Stimulated activated CD8-positive, alpha-beta memory T cell treated with anti-CD3 and anti-CD28 coated beads, Interleukin-2, amount 100 ng/mL, for 48 hours (primary cell): ENCODE measurements at places on chromosomes 6 and 20.

DNA sequence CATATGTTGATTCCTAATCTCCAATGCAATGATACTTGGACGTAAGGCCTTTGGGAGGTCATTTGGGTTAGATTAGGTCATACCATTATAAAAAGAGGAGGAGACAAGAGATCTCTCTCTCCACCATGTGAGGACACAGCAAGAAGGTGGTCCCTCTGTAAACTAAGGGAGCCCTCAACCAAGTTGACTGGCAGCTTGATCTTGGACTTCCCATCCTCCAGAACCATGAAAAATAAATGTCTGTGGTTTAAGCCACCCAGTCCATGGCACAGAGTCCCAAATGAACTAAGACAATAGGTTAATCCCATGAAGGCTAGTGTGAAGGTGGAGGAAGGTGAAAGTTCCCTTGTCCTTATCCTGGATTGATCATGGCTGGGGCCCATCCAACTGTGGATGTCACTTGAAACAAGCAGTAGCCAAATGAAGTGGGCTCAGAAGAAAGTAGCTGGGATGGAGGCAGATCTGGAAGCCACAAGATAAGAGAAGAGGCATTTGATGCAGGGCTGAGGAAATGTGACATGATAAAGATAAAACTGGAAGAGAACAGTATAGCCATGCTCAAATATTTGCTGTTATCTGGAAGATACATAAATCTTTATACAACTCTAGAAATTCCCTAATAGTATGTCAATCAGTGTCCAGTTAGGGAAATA, 99.9 kb downstream of the BANF2 start:
- no peak for DNase-seq

DNA sequence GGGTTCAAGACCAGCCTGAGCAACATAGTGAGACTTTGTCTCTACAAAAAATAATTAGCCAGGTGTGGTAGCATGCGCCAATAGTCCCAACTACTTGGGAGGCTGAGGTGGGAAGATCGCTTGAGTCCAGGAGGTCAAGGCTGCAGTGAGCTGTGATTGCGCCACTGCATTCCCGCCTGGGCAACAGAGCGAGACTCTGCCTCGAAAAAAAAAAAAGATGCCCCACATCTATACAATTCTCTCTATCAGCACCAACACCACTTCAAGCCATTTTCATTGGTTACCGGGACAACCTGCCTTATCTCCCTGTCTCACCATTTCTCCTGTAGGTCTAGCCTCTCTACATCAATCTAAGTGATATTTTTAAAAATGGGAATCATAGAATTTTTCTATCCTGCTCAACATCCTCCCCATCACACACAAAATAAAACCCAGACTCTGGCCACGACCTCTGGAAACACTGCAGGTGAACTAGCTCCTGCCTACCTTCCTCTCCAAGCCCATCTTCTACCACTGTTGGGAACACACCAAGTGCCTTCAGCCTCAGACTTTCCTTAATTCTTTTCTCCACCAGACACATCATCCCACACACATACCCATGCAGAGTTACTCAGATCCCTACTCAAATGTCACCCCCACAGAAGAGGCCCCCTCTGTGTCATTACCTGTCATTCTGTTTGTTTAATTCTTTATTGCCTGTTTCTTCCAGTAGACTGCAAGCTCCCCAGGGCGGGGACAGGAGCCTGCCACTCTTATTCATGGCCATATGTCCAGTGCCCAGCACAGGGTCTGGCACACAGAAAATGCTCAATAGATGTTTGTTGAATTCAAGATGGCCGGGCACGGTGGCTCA, 9.6 kb upstream of the PLTP start:
- no peak for DNase-seq

DNA sequence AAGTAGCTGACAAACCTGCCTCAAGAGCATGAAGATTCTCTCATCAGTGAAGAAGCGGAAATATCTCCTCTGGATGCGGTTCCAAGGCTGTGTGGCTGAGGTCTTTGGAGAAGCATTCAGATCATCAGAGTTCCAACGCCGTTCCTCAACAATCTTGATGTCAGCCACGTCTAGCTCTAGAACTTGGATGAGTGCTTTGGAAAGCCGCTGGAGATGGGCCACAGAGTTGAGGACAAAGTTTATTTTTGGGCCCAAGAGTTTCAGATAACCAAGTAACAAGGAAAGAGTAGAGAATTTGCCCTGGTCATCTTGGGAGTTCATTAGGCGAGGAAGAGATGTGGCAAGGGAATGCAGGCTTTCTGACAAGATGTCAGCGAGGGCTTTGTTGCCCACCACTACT, 20.9 kb downstream of the TTI1 start:
- DNase-seq = no peak

- no peak for DNase-seq
Observed at GRCh38 chr6:90284236-90285041, 12.2 kb downstream of the BACH2 start.

- no peak for DNase-seq
Observed at GRCh38 chr6:135244805-135245204, 63.7 kb downstream of the MYB start.

DNA sequence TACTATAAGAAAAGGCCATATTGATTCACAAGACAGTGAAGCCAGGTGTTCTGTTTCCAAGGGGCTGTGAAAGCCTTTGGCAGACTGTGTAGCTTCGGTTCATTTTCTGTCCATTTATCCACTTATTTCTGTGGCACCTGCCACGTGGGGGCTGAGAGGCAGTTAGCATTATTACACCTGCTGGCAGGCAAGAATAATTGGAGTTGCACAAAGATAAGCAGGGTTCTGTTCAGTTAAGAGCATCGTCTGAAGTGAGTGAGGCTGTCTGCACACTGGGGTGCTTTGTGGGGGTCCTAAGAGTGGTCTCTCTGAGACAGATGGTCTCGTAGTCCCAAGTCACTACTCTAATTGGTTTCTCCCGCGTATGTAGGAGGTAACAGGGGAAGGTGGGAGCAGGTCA, 60.6 kb upstream of the CCN6 start:
- no peak for DNase-seq

- DNase-seq = no peak
Observed at GRCh38 chr6:155411154-155412052, 44.2 kb downstream of the NOX3 start.

DNA sequence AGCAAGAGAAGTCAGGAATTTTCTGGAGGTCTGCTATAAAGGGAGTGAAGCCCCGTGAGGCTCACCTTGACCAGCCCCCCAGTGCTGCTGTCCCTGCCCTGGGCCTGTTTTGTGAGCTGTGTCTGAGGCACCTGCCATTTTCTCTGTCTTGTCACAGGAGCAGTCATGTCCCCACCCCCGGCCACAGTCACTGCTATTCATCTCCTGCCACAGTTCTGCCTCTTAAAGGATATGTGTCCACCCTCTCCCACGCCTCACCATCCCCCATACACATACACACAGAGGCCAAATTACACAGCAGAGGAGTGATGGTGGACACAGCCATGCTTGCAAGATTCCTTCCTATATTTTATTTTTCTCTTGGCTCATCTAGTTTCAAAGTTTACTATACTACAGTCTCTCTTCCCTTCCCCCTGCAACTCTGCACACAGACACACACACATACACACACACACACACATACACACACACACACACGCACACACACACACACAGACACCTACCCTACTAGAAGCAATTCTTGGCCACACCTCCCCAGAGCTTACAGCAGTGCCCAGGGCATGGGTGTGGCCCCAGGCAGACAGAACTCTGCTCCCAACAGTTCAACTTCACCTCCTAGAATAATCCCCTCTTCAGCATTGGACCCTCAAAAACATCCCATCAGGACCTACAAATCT, 68.7 kb upstream of the TAB2 start:
- DNase-seq = no peak

- DNase-seq = no peak
Observed at GRCh38 chr6:84227044-84227433, 404 bp downstream of the CEP162 start.

DNA sequence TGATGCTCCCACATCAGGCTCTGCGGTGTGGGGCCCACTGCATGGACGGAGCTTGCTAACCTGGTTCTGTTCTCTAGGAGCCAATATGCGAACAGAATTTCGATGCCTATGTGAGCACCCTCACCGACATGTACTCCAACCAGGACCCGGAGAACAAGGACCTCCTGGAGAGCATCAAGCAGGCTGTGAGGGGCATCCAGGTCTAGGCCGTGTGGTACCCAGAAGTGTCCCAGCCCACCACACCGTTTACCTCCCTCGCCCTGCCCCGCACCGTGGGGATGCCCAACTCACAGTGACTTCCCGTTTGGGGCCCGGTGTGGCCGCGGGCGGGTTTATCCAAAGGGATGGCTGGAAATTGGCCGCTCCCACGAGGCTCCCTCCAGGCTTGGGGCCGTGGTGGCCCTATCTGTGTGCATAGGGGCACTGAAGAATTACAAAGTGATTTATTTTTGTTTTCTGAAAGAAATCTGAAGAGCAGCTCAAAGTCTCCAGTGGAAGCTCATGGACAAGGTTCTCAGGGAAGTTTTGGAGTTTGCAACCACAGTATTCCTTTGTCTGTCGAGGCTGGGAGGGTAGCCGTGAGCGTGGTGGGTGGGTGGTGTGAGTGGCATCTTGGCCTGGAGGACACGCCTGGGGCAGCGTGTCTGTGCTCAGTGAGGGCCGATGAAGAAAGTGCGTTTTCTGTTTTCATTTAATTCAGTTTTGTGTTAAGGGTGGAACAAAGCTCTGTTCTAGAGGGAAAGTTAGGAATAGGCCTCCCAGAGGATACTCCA, 15.1 kb upstream of the PCMTD2 start:
- DNase-seq = no peak

- no peak for DNase-seq
Observed at GRCh38 chr20:12966468-12967085, 42.2 kb upstream of the SPTLC3 start.

DNA sequence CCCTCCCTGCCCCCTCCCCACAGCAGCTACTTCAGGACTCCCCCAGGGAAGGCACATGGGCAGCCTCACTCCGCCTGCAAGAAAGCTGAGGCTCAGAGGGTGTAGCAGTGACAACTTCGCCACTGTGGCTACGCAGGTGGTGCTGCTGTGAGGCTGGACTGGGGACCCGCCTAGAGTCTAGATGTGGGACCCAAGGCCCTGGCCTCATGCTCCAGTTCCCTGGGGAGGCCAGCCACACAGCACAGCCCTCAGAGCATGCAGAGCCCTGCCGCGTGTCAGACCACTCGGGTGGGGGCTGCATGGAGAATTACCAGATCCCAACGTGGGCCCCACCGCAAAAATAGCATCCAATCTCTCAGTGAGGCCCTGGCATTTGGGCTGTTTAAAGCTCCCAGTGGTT, 30.8 kb upstream of the VSTM2L start:
- DNase-seq = no peak

- no peak for DNase-seq
Observed at GRCh38 chr6:105566503-105566902, 163.6 kb upstream of the PREP start.

DNA sequence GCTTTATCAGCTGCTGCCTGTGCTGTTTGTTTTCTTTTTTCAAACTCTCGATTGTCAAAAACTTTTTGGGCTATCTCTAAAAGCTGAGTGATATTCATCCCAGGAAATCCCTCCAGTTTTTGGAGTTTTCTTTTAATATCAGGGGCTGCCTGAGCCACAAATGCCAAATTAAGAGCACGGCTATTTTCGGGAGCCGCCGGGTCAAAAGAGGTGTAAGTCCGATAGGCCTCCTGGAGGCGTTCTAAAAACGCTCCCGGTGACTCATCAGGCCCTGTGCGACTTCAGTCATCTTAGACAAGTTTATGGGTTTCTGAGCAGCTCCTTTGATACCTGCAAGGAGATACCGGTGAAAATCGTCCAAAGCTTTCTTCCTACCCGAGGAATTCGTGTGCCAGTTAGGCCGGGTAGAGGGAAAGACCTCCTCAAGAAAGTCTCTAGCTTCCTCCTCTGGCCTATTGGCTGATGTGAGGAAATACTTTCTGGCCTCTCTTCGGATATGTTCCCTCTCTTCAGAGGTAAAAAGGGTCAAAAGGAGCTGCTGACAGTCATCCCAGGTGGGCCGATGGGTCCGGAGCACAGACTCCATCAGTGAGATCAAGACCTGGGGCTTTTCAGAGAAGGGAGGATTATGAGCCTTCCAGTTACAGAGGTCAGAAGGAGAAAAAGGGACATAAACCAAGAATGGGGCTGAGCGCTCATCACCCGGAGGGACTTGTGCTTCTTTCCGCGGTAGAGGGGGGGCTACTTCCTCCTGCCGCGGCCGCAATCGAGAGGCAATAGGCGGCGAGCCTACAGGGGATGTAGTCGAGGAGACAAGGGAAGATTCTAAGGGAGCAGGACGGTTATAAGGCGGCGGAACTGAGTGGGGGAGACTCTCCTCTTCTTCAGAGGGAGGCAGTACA, 151.1 kb downstream of the TRIM27 start:
- DNase-seq = no peak

DNA sequence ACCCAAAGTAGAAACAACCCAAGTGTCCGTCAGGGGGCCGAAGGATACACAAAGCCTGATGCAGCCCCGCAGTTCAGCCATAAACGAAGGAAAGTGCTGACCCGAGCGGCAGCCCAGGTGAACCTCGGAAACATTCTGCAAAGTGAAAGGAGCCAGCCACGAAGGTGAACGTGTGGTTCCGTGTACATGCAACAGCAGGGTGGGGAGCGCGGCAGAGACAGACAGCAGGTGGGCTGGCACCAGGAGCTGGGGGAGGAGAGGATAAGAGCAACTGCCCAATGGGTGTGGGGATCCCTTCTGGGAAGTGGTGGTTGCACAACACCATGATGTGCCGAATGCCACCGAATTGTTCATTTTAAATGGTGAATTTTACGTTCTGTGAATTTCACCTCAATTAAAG, 341.8 kb downstream of the ZFAND3 start:
- DNase-seq = no peak

DNA sequence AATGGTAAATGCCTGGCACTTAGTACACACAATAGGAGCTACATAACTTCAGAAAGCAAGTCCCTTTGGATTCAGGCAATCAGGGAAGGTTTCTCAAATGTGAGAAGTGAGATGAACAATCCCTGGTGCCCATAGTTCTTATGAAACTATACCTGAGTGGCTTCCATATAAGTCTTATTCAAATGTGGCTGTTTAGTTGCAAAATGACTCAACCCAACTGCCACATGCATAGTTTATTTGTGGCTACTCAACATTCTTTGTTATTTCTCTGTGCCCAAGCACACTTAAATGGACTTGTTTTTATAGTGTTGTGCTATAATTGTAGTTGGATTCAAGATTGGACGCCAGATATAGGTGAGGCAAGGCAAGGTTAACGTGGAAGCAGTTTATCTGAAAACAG, 93.7 kb upstream of the ATXN1 start:
- DNase-seq = no peak

GRCh38 chr6:3773678-3774298, 22.3 kb upstream of the PXDC1 start:
- DNase-seq = no peak

- DNase-seq = no peak
Observed at GRCh38 chr6:158329531-158329930, 17.3 kb downstream of the TULP4 start.

DNA sequence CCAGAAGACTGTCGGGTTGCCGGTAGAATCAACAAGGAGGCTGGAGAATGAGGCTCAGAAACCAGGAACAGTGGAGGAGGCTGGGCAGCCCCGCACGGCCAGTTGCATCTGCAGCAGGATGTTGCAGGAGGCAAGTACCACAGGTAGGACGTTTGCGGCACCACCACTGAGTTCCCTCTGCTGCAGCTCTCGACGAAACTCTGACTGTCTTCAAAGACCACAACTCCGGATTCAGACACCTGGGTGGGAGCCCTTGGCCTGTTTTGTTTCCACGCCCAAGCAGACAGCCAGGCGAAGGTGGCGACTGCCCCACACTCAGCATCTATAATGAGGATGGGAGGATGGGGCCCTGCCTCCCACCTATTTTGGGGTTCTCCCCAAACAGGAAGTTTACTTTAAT, 218.2 kb downstream of the ZDHHC14 start:
- no peak for DNase-seq
